ENCODE measurements at places on chromosomes 7 and 10.
A peak's percentile ranks its signal among the peaks of the same experiment; 100 is the strongest.

DNA sequence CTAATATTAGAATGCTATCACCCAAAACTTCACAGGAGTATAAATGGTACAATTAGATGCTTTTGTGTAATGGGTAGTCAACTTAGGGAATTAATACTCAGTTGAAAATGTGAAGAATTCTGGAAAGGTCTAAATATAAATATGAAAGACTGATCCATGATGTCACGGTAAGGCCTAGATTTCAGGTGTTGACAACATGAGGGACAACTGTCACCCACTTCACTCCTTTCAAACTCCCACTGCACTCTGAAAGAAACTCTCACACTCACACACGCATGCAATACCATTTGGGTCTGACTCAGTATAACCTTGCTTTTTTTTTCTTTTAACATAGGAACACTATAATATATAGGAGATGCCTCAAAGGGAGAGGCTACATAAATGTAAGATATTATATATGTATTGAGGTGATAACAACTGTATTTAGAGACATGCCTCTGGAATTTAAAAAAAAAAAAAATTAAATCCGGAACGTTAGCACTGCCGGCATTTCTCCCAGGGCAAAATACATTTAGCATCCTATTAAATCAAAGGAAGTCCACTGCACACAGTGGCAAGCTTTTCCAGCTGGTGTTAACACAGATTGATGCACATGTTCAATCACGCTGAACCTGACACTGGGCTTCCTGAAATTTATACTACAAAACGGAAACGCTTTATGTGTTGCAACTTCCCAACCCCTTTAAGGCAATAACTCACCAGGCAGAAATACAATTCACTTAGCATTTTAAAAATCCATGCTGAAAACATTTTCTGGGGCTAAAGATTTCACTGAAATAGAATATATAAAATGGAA is 74.9 kb downstream of the RSU1 start:
- DNase-seq: peak; percentile 49

- no peak for DNase-seq
These were observed 74.1 kb upstream of the PRSS58 start for GRCh38 chr7:142331941-142332340.

GRCh38 chr7:134729895-134730294 is 49.5 kb upstream of the CALD1 start:
- DNase-seq: no peak

DNA sequence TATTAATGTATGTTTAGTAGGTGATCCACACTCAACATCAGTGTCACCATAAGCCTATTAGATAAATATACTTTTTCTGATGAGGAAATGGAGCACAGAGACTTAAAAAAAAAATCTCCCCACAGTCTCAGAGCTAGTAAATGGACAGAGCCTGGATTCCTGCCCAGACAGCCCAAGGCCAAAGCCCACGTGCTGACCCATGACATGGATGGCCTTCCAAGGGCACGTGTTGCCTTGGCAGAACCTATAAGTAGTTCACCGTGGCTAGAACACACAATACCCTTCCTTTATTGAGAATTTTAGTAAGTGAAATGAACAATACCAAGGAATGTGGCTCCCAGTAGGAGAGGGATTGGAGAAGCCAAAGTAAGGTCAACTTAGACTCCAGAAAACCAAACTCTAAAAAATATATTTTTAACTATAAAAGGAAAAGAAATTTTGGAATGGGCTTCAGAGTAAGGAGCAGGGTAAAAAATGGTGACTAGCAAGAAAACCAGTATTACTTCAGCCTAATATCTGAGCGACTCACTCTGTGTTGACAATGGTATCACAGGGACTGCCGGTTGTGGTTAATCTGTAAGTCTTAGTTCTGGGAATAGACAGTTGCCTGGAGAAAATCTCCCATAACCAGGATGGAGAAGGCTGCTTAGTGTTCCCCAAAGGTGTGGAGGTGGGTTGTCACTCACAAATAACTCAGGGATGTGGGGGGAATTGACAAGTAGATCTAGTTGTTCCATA is 223.0 kb downstream of the SORCS1 start:
- no peak for DNase-seq

DNA sequence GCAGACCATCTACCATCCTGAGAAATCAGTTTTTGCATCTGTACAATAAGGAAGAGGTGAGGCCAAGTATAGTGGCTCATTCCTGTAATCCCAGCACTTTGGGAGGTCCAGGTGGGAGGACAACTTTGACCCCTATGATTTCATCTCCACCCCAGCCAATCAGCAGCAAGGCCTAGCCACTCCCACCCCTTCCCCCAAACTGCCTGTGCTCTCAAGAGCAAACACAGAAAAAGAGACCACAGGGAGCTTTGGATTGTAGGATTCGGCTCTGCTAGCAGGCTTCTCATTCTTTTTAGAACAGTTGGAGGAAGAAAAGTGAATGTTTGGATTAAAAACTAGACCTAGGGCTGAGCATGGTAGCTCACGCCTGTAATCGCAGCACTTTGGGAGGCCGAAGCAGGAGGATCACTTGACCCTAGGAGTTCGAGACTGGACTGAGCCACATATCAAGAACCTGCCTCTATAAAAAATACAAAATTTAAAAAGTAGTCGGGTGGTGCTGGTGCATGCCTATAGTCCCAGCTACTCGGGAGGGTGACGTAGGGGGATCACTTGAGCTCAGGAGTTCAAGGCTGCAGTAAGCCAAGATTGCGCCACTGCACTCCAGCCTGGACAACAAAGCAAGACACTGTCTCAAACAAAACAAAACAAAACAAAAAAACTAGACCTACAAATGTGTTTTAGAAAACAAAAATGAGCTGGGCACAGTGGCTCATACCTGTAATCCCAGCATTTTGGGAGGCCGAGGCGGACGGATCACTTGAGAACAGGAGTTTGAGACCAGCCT is 25.1 kb upstream of the PROSER2 start:
- DNase-seq: no peak

DNA sequence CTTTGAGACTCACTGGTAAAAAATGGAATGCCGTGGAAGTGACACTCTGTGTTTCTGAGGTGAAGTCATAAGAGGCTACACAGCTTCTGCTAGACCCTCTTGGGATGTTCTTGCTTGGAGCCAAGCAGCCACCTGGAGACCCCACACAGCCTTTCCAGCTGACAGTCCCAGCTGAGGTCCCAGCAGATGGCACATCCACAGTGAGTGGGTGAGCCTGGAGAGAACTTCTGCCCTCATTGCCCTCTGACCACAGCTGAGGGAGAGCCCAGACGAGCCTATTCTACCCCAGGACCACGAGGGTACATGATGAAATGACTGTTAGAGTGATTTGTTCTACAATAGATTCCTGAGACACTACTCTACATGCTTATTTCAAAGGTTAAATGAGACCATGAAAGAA is 44.3 kb downstream of the CXCL12 start:
- no peak for DNase-seq

DNA sequence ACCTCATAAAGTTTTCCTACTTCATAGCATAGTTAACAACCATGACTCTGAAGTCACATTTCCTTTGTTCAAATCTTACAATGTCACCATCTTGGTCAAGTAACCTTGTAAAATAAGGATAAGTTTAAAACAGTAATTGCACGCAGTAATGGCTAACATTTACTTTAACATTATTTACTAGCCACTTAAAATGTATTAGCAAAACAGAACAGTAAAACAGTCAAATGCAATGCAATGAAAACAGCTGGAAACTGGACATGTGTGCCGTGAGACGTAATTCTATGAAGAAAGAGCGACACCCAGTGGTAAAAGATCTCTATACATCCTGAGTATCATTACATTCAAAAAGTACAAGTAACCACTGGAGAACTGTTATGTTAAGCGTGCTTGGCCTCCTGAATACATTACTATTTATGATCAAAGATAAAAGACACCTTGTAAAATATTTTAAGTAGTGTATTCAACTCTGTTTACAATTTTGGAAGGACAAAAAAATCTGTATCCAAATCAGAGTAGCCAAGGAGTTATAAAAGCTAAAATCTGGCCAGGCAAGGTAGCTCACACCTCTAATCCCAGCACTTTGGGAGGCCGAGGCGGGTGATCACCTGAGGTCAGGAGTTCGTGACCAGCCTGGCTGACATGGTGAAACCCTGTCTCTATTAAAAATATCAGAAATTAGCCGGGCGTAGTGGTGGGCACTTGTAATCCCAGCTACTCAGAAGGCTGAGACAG is 27.2 kb downstream of the ATE1 start:
- DNase-seq: peak; percentile 73
